ENCODE measurements at places on chromosomes 1 and 21.

- DNase-seq: peak; percentile 46
These were observed at the start of gene ELAPOR1 for GRCh38 chr1:109113590-109114341. TSS of gene ELAPOR1 (plus strand) at chr1:109114115. CDS start at chr1:109114184, 69 bp downstream.

DNA sequence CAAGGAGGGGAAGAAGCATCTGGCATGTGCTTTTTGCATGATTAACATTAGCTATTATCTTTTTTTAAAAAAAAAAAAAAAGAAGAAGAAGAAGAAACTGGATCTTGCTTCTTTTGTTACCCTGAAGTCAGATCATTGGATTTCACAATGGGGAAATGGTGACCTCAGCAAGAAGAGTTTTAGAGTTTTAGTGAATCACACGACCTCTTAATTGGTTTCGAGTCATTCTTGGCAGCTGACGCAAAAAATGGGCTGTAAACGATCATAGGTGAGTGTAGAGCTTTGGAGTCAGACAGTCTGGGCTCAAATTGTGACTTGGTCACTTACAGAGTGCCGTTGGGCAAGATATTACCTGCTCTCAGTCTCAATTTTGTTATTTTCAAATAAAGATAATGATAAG lies 33.3 kb upstream of the PGBD5 start:
- DNase-seq: no peak

GRCh38 chr1:28437924-28438699 lies 67.7 kb upstream of the RCC1 start:
- DNase-seq: no peak

- DNase-seq: no peak
These were observed 26.7 kb downstream of the RTCA start for GRCh38 chr1:100292711-100293110.

DNA sequence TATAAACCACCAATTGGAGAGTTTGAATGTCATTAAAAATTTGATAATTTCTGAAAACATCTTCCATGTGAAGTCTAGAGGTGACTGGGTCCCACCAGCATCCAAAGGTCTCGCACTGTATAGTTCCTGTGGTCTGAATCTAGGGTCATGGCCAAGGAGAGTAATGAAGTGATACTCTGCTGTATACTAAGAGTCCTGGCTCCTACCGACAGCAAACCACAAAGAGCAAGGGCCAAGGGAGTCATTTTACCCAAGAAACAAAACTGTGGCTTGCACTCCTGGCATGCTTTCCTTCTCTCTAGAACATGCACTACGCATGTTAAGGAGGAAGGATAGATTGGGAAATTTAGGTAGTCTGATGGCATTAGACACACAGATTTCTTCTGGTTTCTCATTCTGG lies 115.6 kb downstream of the BRINP2 start:
- DNase-seq: no peak

DNA sequence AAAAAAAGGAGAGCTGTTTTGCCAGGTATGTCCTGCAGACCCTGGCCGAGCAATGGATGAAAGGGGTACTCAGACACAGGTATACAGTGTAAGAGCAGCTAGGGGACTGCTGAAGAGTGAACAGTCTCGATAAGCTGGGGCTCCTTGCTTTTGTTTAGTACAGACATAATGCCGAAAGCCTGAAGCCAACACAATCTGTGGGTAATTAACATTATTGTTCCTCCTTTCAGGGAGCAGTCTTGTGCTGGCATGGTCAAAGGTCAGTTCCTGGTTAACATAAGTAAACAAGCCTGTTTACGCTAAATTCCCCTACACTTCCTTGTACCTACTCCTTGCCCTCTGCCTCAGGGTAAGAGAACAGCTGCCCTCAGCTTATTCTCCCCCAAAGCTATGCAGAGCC lies 272.3 kb upstream of the ST6GALNAC5 start:
- no peak for DNase-seq

GRCh38 chr1:24233684-24234600 lies 46.9 kb upstream of the IFNLR1 start:
- DNase-seq: no peak

GRCh38 chr1:245322673-245323072 lies 167.9 kb downstream of the KIF26B start:
- DNase-seq: no peak

DNA sequence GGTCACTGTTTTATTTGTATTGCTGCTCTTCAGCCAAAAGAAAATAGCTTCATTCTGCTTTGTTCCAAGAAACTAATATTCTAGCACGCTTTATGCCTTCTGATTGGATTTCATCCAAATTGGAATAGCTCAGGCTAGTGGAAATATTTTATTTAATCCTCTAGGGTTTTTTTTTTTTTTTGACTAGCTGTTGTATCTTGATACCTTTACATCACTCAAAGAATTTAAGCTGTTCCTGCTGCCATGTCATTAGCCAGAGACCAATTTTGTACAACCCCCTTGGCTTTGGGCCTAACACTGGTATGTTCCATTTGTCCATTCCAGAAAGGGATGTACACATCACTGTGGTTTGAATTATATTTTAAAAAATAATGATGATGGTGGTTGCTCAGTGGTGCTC lies 103.0 kb downstream of the DISC1 start:
- no peak for DNase-seq

DNA sequence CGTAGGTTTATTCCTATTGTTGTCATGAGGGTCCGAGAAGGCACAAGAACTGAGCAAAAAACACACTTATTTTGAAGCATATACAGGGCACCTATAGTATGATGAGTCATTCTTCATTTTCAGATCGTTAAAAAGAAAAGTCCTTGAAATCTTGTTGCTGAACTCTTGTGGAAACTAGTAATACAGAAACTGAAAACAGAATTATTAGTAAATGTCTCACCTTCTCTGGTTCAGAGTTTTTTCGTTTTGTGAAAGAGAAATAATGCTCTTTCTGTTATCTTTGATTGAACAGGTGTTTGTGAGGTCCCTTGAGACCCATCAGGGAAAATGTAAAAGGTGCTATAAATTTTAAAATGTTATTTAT lies 102.0 kb upstream of the COA6 start:
- no peak for DNase-seq

- DNase-seq: no peak
These were observed 8.3 kb downstream of the TRIM45 start for GRCh38 chr1:117113199-117113598.

- no peak for DNase-seq
These were observed 2.8 kb upstream of the RGS5 start for GRCh38 chr1:163205513-163205912.

DNA sequence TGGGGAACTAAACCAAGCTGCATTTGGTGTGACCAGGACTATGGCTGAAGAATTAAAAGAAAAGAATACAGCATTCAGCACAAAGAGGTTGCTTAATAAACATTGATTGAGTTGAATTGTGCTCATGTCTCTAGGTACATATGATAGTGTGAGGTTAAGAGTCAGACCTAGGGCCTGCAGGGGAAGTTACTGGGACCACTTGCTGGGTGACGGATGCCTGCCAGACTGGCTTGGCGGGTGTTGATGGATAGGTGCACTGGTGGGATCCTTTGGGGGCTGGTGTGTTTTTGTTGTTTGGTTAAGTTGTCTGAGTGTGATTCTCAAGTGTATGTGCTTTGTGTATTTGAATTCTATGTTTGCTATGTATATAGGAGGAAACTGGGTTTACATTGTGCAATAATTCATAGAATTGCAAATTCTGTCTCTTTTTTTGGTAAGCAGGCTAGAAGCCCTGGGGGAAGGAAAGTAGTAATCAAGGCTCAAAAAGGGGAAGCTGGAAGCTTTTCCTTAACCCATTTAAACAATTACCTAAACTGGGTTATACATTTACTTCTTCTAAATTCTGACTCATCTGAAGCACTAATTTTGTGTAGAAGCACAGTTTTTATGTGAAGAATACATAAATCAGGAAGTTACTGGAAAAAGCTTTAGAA lies 1.8 kb downstream of the CD101 start:
- no peak for DNase-seq

GRCh38 chr21:44910229-44911067 lies 10.3 kb downstream of the ITGB2 start:
- DNase-seq: no peak

DNA sequence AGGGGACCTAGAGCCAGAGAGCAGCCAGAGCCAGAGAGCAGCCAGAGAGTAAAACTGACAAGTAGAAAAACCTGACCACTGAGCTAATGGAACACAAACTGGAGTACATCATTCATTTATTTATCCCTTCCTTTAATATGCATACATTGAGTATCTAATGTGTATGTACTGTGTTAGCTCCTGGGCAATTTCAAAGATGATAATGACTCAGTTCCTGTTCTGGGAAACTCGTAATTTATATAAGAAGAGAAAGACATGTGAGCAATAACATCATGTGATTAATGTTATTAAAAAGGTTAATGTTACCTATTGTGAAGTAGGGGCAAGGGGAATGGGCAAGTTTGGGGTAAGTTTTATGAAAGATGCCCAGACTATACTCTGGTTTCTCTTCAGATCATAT lies 199.9 kb downstream of the TNR start:
- no peak for DNase-seq

- no peak for DNase-seq
These were observed 2.1 kb upstream of the UBE2T start for GRCh38 chr1:202343652-202344349.

DNA sequence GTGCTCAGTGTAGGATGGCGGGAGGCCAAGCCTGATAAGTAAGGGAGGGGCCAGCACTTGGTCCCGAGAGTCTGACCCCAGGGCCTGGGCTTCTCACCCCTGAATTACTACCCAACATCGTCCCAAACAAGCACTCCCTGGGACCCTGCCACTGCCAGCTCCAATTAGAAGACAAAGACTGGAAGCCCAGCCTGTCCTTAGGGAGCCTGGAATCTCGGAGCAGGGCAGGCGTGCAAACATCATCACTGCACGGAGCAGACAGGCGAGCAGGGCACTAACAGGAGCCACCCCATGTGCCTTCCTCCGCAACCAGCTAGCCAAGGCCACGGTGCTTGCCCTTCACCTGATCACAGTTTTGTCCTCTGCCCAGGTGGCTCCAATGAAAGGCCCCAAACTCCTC lies 23.2 kb downstream of the KCNAB2 start:
- DNase-seq: no peak

- no peak for DNase-seq
These were observed 639 bp upstream of the SPATA1 start for GRCh38 chr1:84505493-84506001.

DNA sequence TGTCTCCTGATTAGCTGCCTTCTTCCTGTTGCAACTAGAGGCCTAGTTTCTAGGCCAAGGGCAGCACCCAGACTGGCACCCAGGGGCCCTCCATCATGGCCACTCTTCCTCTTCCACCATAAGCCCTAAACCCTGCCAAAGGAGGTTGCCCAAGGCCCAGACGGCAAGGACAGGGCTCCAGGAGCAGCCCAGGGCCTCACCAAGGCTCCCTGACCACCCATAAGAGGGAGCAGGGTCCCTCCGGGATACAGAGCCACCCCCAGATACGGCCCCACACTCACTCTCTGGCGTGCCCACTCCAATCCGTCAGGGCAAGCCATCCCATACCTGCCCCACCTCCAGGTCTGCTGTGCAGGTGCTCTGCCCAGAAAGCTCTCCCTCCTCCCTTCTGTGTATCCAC lies 79.9 kb downstream of the ITPKB start:
- DNase-seq: no peak

DNA sequence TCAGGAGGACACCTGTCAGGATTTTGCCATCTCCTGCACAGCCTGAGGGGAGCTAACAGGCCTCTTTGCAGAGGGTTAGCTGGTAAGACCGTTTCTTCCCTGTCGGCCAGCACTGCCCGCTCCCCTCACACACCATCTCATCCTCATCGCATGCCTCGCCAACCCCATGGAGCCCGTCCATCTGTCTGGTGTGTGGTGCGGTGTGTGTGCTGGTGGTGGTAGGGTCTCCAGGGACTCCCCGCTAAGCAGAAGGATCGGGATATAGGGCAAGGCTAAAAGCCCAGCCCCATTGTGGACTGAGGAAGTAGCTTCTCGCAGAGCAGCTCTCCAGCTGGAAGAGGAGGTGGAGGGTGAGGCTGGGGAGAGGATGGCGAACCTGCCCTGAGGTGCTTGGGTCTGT lies 6.8 kb upstream of the SFN start:
- DNase-seq: no peak

All from stimulated activated CD8-positive, alpha-beta memory T cell treated with anti-CD3 and anti-CD28 coated beads, Interleukin-7, amount 100 ng/mL, for 24 hours (primary cell).